Fibroblast of upper back skin (primary cell): ENCODE measurements at places on chromosomes 7 and 10.

GRCh38 chr10:58512491-58513187 is at the start of gene BICC1:
Gene BICC1, plus strand, starts transcription at chr10:58512872. Its CDS starts 272 bp downstream, at chr10:58513144.
- DNase-seq: peak; percentile 65

GRCh38 chr10:48197236-48197899 is 77.1 kb downstream of the FRMPD2 start:
- no peak for DNase-seq

DNA sequence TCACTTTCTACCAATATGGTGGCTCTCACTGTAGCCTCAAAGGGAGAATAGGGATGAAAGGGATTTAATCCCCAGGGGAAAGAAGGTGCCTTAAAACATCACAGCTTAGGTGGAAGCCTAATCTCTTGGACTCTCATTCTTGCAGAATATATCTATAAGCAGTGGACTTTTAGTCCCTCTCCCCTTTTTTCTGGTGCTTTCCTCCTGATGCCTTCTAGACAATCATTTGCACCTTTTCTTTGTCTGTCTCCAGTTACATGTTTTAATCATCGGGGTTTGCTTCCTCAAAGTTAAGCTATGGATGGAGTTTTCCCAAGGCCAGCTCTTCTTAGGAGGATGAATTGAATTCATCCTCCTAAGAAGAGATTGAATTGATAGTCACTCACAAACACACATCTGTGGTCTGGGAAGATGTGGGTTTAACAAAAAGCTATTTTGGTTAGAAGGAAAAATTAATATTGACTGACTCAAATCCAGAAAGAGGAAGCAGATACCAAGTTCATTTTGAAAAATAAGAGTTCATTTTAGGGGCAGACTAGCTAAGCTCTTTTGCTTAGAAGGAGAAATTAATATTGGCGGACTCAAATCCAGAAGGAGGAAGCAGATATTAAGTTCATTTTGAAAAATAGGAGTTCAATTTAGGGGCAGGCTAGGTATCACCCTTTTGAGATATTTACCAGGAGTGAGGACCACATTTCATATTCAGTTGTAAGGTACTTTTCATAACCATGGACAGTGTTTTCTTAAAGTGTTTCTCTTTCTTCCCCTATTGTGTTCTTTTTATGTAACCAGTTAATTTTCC is 35.2 kb upstream of the PLEKHS1 start:
- DNase-seq: no peak

DNA sequence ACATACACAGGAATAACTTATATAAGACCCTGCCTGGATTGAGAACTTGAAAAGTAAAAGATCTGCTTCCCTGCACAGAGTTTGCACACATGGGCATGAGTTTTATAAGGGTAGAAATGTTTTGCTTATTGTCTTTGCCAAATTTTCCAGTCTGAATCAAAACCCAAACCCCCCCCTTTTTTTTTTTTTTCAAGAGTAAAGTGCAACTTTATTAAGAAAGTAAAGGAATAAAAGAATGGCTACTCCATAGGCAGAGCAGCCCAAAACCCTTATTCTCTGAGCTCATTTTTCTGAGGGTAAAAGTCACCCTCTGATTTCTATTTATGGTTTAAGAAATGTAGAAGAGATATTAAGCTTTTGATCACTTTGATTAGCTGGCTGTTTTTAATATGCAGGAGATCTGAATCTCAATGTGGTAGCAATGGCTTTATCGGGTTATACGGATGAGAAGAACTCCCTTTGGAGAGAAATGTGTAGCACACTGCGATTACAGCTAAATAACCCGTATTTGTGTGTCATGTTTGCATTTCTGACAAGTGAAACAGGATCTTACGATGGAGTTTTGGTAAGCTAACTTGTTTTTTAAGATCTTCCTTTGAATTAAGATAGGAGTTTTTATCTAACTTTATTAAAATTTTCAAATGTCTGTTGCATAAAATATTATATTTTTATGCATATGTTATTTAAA is 18.7 kb downstream of the MIOS start:
- no peak for DNase-seq

GRCh38 chr10:47311193-47311931 is 10.9 kb upstream of the GDF2 start:
- no peak for DNase-seq

DNA sequence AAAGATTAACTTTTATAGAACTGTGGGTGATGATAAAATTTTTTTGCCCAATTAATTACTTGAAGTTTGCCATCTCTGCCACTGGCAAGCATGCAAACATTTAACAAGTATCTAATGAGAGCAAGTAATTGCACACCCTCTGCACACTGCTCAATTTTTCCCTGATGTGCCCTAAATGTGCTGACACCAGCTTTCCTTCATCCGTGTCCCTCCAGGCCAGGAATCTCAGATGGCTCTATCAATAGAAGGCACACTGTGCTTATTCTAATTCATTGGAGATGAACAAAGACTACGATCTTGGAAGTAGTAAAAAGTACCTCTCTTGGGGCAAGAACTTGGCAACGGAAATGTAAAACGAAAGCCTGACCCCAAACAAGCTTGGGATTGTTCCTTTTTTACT is 212.1 kb downstream of the GPR37 start:
- DNase-seq: no peak

GRCh38 chr10:42955493-42955889 is 121.4 kb upstream of the RET start:
- DNase-seq: no peak

GRCh38 chr7:22252016-22252415 is 104.9 kb downstream of the RAPGEF5 start:
- no peak for DNase-seq

- DNase-seq: no peak
Measured at GRCh38 chr7:70778585-70778984, 353.4 kb upstream of the GALNT17 start.

DNA sequence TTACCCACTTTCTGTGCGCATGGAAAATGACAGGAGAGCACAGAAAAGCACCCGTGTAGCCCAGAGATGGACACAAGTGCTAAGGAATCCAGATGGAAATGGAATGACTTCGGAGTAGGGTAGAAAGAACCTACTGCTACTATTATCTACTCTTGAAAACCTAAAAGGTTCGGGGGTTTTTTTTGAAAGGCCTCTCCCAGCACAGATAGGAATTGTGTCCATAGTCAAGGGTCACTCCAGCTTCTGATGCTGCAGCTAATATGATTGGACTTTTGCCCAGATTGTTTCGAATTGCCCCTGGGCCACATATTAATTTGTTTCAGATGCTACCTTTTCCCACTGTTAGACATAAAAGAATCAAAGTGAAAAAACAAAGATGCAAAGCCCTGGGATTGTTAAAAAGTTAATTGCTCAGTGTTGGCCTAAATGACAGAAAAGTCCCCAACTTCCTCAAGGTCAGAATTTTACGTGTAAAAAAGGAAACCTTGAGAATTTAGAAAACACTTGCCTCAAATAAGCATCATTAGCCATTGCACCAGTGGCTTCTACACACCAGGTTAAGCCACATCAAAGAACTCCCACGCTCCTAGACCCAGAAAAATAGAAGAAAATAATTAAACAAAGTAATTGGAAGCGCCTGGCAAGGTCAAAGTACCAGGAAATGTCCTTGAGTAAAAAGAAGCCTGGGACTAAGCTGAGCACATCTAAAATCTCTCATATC is 40.8 kb upstream of the INSIG1 start:
- DNase-seq: peak; percentile 34

DNA sequence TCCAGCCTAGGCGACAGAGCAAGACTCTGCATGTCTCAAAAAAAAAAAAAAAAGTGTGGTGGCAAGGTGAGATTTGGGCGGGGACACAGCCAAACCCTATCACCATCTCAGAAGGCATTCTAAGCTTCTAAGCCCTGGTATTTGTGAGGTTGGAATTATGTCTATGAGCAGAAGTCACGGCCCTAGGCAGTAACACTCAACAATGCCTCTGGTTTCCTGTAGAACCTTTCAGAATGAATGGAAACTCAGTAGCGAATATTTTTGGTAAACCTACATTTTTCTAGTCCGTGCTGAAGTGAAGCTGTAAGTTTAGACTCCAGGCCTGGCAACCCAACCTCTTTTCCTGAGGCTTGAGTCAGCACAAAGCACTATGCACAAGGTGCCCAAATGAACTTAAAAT is 88.3 kb downstream of the FAM107B start:
- peak; percentile 23 for DNase-seq

DNA sequence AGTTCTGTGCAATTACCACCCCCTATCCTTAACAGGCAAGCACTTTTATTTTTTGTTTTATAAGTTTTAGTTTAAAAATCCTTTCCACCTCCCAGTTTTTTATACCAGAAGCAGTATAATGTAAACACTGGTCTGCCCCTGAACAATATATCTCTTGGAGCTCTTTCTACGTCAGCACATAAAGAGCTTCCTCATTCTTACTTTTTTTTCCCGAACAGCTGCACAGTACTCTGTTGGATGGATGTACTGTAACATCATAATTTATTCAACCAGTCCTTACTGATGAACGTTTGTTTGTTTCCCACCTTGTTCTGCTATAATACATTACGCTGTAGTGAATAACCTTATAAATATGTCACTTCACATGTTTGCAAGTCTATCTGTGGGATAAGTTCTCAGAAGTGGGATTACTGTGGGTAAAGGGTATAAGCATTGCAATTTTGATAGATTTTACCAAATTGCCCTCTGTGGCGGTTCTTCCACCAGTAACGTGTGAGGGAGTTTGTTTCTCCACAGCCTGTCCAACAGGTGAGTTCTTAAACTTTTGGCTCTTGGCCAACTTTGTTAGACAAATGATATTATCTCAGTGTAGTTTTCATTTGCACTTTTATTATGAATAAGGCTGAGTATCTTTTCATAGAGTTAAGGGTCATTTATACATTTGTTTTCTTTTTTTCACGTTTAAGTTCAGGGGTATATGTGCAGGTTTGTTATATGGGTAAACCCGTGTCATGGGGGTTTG is 32.8 kb downstream of the ADRA2A start:
- no peak for DNase-seq

DNA sequence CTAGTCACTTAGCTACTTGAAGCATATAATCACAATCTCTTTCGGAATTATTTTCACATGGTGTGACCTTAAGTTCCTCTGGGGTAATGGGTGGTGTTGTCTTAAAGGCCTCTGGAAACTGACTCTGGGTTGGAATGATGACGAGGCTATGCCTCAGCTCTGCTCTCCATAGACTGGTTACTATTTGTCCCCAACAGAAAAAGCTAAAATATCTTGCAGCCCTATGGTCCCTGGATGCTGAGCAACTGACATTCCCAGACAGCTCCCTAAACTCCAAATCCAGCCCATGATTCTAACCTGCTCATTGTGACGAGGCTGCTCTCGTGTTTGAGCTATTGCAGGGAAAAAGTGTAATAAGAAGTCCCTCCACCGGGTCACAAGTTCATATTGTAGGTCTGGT is 51.6 kb downstream of the HBP1 start:
- DNase-seq: no peak

DNA sequence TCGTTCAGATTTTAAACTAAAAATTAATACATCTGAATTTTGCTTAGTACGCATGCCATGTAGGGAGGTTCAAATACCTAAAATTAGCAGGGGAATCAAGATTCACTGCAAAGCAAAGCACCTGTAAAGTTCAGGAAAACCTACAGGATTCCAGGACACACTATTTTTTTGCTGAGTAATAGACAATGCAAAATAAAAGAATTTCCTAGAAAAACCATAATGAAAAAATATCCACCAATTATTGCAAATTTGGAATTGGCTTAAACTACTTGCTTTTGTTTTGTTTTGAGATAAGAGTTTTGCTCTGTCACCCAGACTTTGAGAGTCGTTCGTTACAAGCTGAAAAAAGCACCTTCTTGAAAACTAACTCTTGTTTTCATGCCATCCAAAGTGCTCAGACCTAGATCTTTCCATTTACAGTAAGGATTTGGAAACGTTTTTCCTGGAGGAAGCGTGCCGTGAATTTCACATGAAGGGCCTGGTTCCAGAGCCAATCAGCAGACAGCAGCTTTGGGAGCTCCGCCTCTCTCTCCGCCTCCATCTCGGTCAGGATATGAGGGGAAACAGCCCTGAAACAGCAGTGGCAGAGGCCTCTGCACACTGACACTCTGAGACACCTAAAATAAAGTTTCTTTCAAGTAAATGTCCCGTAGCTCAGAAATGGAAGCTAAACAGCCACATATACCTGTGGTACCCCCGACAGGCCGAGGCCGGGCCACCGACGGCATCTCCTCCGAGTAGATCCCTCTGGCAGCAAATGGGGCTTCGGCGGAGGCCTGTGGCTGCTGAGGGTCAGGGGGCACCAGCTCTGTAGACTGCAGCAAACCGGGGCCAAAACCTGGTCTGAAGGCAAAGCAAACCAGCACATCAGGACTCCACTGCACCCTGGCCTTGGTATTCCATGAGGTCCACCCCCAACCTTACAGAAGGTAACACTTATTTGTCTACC is 45.9 kb upstream of the ATP6V0A4 start:
- DNase-seq: no peak

- no peak for DNase-seq
Measured at GRCh38 chr10:128125416-128125943, 743 bp downstream of the MKI67 start.

DNA sequence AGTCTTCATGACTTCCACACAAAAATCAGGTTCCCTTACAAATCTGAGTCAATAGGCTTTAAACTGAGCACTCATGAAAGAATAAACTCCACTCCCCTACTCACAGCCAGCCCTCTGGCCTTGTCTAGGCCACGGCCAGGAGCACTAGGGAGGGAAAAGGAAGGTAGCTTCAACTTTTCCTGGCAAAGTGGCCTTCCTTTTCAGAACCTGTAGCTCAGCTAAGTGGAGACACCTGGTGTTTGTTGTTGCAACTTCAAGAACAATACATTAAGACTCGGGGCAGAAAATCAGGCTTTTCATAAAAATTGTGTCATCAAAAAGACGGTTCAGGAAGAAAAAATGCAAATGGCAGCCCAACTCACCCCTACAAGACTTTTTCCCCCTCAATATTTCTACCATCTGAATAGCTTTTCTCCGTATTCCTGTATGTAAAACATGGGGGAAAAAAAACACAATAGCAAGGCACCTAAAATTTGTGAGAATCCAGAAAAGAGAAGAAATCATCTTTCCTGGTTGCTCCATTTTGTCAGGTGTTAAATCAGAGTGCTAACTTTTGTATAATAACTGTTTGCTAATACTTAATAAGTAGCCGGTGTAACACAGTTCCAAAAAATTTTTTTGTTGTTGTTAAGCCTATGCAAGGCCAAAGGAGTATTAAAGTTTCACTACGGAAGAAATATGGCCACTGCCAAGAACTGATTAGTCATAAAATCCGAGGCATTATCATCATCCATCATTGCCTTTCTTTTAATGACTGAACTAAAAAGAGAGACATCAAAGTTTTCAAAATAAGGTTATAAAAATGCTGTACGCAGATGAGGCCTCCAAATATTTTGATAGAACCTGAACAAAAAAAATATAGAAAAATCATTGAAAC is 66.2 kb upstream of the ARID5B start:
- peak; percentile 80 for DNase-seq

GRCh38 chr10:31318382-31318853 is 598 bp upstream of the ZEB1 start:
- peak; percentile 69 for DNase-seq
